Upper lobe of left lung (tissue), 6 donors: ENCODE measurements at places on chromosomes 3 and 15.

DNA sequence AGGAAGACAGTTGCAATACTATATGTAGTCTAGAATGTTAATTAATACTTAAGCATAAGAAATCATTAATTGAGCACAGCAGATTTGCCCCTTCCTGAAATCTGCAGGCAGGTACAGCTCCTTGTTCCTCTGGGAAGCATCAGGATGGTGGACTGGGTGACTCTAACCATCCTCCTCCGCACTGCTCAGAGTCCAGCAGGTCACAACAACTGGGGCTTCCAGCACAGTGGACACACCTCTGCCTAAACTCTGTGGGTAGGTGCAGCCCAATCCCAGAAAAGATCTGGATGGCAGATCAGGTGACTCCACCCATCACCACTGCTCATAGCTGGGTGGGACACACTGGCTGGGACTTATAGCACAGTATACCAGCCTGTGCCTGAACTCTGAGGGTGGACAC is 189.9 kb upstream of the TMCO5A start:
- H3K27me3 ChIP-seq = no peaks in the 10 kb centered on the region
- H3K4me3 ChIP-seq = no peak overlapping the region
- H3K36me3 ChIP-seq = no peaks in the 10 kb centered on the region
- no peak for DNase-seq
- H3K4me1 ChIP-seq = no peaks in the 10 kb centered on the region
- H3K27ac ChIP-seq = no peak overlapping the region

- H3K4me1 ChIP-seq = peaks cover under 1% of the 10 kb centered on the region
- peak; percentile 74 for DNase-seq
- peak overlapping the region; percentile 53 for H3K27ac ChIP-seq
These were observed 23.0 kb upstream of the FURIN start for GRCh38 chr15:90845201-90845949.

DNA sequence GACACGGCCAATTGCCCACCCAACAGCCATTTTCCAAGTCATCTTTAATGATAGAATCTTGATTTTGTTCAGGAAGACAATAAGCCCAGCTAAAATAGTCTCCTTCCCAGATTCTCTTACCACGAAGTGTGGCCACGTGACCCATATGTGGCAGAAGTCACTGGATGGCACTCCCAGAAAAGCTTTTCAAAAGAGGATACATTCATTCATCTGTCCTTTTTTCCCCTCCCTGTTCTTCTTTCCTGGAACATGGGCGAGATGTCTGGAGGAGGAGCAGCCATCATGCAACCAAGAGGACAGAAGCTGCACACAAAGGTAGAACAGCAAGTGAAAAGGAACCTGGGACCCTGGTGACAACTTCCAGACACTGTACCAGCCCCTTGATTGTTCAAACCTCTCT is 174.7 kb downstream of the UACA start:
- no peak overlapping the region for H3K27ac ChIP-seq
- no peak for DNase-seq
- no peaks in the 10 kb centered on the region for H3K27me3 ChIP-seq
- no peaks in the 10 kb centered on the region for H3K36me3 ChIP-seq
- no peak overlapping the region for H3K4me3 ChIP-seq
- H3K4me1 ChIP-seq = peaks cover 10% of the 10 kb centered on the region

- no peak overlapping the region for H3K4me3 ChIP-seq
- DNase-seq = no peak
- H3K36me3 ChIP-seq = no peaks in the 10 kb centered on the region
- no peak overlapping the region for H3K27ac ChIP-seq
These were observed 42.3 kb downstream of the MITF start for GRCh38 chr3:69781593-69781992.

- H3K4me3 ChIP-seq = peak overlapping the region; percentile 70
- peaks cover 29% of the 10 kb centered on the region for H3K4me1 ChIP-seq
- H3K27ac ChIP-seq = peak overlapping the region; percentile 85
- H3K27me3 ChIP-seq = no peaks in the 10 kb centered on the region
- DNase-seq = no peak
These were observed 576 bp upstream of the MB21D2 start for GRCh38 chr3:192918275-192918588.

DNA sequence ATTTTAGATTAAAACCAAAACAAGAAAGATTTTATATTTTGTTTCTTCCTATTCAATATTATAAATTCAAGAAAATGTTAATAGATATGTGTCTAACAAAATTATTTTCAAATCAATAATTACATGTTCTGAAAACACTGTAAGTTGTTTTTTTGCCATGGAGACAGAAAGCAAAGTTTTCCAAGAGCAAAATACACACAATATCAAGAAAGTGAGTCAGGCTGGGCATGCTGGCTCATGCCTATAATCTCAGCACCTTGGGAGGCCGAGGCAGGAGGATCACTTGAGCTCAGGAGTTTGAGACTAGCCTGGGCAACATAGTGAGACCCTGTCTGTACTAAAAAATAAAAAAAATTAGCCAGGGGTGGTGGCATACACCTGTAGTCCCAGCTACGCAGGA is 71.7 kb downstream of the TTC23 start:
- no peak overlapping the region for H3K4me3 ChIP-seq
- H3K27me3 ChIP-seq = no peaks in the 10 kb centered on the region
- DNase-seq = no peak
- H3K36me3 ChIP-seq = no peaks in the 10 kb centered on the region
- peaks cover 5% of the 10 kb centered on the region for H3K4me1 ChIP-seq
- H3K27ac ChIP-seq = no peak overlapping the region

- H3K36me3 ChIP-seq = no peaks in the 10 kb centered on the region
- DNase-seq = peak; percentile 65
- peaks cover 25% of the 10 kb centered on the region for H3K4me1 ChIP-seq
- no peak overlapping the region for H3K4me3 ChIP-seq
- H3K27ac ChIP-seq = peak overlapping the region; percentile 44
- H3K27me3 ChIP-seq = no peaks in the 10 kb centered on the region
These were observed 70.4 kb downstream of the HES1 start for GRCh38 chr3:194206320-194206719.

DNA sequence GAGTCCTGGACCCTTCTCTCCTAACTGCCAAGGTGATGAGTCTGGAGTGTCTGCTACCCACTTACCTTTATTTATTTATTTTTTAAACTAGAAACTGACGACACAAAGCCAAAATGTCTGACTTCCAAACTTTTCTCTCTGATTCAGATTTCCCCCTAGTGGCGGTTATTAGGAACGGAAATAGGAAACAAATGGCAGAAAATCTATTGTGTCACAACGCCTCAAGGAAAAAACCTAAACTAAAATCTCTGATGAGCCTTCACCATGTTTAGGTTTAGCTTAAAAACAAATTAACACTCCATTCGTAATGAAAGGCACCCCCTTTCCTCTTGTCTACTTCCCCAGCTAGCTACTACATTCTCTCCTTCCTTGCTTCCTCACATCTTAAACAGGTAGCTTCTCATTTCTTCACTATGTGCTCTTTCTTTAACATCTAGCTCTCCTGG is 94.0 kb upstream of the MEX3B start:
- no peak for DNase-seq
- no peak overlapping the region for H3K27ac ChIP-seq
- H3K27me3 ChIP-seq = no peaks in the 10 kb centered on the region
- H3K36me3 ChIP-seq = peaks cover 9% of the 10 kb centered on the region

DNA sequence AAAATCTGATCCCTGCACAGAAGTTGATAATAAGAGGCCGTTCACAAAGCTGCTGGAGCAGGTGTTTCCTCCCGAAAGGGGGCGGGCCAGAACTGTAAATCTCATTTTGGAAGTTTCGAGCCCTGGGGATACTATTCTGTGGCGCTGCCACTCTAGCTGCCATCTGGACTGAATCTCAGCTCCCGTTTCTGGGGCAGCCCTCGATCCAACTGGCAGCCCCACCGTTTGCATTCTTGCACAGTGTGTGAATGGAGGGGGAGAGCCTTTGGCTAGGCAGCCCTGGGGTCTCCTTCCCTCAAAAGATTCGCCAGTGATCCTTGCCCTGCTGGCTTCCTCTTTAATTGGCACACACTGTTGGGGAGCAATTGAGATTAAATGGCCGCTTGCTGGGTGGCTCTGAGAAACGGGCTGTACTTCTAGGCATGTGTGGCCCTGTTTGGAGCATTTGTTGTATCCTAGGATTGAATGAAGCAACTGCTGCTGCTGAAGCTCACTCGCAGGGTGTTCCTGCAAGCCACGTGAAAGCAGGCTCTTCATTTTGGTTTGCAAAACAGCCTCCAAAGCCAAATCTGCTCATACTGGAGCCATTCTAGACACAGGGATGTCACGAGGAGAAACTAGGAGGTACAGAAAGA is 57.2 kb upstream of the TOPAZ1 start:
- no peaks in the 10 kb centered on the region for H3K36me3 ChIP-seq
- H3K27me3 ChIP-seq = no peaks in the 10 kb centered on the region
- H3K4me1 ChIP-seq = no peaks in the 10 kb centered on the region

DNA sequence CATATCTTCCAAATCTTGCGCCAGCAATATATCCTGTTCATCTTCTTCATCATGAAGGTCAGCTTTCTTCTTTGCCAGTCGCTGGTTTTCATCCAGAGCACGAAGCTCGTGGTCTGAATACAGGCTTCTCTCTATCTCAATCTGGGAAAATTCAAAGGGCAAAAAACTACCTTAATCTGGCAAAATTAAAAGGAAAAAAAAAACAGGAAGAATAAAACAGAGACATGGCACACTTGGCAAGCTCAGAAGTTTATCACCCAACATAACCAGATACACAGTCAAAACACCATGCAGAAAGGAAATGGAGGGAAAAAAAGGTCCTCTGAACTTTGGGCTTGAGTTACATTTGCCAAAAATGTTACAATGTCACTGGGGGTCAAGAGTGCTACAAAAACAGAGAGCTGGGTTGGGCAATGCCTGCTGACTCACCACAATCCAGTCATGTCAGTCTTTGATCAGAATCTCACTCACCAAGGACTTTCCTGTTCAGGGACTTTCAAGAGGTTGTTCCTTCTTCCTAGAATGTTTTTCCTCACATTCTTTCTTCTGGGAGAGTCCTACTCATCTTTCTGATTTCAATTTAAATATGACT is 1.5 kb downstream of the MRPL46 start:
- H3K27me3 ChIP-seq = no peaks in the 10 kb centered on the region
- H3K36me3 ChIP-seq = peaks cover 7% of the 10 kb centered on the region
- H3K4me1 ChIP-seq = peaks cover 26% of the 10 kb centered on the region
- H3K4me3 ChIP-seq = no peak overlapping the region

DNA sequence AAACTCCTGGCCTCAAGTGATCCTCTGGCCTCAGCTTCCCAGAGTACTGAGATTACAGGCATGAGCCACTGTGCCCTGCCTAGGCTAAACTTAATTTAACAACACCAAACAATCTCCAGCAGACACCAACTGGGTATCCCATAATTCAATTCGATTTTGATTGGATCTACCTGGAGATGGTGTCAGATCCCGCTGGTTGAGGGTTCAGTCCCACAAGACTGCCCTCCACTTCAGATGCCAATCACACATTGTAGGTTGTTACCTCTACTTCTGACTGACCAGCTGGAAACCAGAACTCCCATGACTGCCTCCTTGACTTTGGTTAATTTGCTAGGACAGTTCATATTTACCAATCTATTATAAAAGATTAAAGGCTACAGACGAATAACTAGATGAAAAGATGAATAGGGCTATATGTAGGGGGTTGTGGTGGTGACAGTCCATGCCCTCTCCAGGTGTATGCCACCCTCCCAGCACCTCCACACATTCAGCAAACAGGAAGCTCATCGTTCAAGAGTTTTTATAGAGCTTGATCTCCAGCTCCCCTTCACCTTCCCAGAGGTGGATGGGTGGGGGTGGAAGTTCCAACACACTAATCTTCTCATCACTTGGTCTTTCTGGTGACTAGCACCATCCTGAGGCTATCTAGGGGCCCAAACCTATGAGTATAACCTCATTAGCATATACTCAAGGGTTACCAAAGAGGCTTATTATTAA is 9.3 kb downstream of the B2M start:
- H3K27ac ChIP-seq = peak overlapping the region; percentile 27
- no peak overlapping the region for H3K4me3 ChIP-seq
- H3K36me3 ChIP-seq = peaks cover 36% of the 10 kb centered on the region
- no peaks in the 10 kb centered on the region for H3K27me3 ChIP-seq

- no peaks in the 10 kb centered on the region for H3K27me3 ChIP-seq
- H3K27ac ChIP-seq = peak overlapping the region; percentile 44
- DNase-seq = no peak
- no peak overlapping the region for H3K4me3 ChIP-seq
These were observed 71.0 kb downstream of the OXNAD1 start for GRCh38 chr3:16335772-16336645.

DNA sequence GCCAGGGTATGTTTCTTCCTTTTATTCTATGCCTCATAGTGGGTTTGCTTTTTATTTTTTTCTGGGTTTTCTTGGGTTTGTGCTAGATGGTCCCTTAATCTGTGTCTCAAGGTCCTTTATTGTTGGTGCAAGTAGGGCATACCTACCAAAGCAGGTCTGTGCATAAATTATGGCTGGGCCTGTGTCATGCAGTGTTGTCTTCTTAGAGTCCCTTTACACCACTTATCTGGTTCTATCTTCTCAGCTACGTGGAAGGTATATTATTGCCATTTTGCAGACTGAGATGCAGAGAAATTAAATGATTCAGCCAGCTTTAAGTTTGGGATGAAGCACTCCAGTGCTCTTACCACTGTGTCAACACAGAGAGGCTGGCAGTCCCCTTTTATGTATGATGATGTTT is 293.5 kb upstream of the SOX2 start:
- H3K4me3 ChIP-seq = no peak overlapping the region
- no peaks in the 10 kb centered on the region for H3K27me3 ChIP-seq
- no peaks in the 10 kb centered on the region for H3K4me1 ChIP-seq
- no peak for DNase-seq
- no peaks in the 10 kb centered on the region for H3K36me3 ChIP-seq
- H3K27ac ChIP-seq = no peak overlapping the region

GRCh38 chr3:144403040-144403457 is 431.4 kb downstream of the DIPK2A start:
- H3K27me3 ChIP-seq = no peaks in the 10 kb centered on the region
- no peak for DNase-seq
- H3K4me3 ChIP-seq = no peak overlapping the region
- no peaks in the 10 kb centered on the region for H3K36me3 ChIP-seq
- H3K4me1 ChIP-seq = no peaks in the 10 kb centered on the region

DNA sequence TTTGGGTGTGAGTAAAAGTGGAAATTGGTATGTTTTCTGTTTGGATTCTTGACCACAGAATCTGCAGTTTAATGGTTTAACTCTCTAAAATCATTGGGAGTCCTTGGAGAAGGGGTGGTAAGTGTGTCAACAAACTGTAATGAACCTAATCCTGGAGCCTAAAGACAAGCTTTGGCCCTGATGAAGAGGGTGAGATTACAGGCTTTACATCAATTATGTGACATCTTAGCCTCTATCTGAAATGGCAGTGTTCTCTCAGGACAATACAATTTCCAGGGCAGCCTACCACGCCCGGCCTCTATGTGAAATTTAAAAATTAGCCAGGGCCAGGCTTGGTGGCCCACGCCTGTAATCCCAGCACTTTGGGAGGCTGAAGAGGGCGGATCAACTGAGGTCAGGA is 4.3 kb upstream of the PKM start:
- no peak overlapping the region for H3K27ac ChIP-seq
- H3K4me1 ChIP-seq = peaks cover 22% of the 10 kb centered on the region
- DNase-seq = no peak
- H3K4me3 ChIP-seq = no peak overlapping the region

DNA sequence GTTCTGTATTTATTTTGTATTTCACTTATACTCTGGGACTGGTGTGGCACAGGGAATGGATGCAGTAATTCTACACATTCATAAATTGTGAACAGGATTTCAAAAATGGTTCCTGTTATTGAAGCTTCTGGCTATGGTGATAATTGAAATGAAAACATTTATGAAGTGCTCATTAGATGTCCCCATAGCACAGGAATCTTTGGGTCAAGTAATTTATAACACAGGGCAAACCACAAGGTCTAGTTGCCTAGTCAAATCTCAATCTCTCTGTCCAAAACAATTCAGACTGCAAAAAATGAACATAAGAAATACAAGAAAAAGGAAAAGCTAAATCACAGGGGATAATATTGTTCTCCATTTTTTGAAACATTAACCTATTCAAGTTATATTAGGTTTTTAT is 117.5 kb upstream of the PTPRG start:
- H3K4me1 ChIP-seq = no peaks in the 10 kb centered on the region
- no peak overlapping the region for H3K27ac ChIP-seq
- no peak for DNase-seq
- no peaks in the 10 kb centered on the region for H3K36me3 ChIP-seq
- H3K4me3 ChIP-seq = no peak overlapping the region
- H3K27me3 ChIP-seq = no peaks in the 10 kb centered on the region
